ENCODE measurements at places on chromosomes 2 and 18.

DNA sequence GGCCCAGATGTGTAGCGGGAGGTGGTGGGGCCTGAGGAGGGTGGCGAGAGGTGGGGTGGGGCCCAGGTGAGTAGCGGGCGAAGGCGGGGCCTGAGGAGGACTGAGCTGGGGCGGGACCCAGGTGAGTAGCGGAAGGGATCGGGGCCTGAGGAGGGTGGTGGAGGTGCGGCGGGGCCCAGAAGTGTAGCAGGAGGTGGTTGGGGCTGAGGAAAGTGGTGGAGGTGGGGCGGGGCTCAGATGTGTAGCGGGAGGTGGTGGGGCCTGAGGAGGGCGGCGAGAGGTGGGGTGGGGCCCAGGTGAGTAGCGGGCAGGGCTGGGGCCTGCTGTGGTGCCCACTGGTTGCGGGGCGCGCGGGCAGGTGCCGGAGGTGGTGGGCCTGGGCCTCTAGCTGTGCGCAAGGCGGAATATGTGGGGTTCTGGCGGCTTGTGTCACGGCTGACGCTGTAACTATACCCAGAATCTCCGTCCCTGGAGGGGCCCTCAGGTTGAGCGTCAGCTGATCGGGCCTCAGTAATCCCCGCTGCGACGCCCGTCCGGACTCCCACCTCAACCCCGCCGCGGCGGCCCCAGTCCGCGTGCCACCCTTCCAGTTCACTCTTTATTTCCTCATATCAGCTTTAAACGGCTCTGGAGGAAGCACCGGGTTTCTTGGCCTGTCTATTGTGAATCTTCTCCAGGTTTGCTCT, 866 bp upstream of the SF3B6 start:
- DNase-seq = no peak

DNA sequence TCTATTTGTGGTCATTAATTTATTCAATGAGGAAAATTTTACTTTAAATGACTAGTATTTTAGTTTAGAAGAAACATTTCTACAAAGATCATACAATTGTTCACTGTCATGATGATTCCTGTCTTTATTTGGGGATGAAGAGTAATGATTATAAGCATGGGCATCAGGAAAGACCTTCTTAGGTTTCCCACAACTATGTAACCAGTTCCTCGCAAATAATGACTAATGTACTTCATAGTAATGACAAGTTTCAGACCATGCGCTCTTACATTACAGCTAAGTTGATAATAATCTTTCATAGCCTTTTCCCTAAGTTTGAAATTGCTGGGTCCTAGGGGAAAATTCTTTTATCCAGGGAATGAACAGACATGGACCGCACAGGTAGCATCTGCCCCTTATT, 90.5 kb downstream of the MYO5B start:
- DNase-seq = no peak

DNA sequence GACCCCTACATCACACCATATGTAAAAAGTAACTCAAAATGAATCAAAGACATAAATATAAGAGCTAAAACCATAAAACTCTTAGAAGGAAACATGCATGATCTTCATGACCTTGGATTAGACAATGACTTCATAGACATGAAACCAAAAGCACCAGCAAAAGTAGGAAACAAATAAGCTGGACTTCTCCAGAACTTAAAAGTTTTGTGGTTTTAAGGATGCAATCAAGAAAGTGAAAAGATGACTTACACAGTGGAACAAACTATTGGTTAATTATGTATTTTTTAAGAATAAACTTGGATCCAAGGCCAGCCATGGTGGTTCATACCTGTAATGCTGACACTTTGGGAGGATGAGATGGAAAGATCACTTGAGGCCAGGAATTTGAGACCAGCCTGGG, 150.2 kb downstream of the GALNT1 start:
- DNase-seq = no peak

DNA sequence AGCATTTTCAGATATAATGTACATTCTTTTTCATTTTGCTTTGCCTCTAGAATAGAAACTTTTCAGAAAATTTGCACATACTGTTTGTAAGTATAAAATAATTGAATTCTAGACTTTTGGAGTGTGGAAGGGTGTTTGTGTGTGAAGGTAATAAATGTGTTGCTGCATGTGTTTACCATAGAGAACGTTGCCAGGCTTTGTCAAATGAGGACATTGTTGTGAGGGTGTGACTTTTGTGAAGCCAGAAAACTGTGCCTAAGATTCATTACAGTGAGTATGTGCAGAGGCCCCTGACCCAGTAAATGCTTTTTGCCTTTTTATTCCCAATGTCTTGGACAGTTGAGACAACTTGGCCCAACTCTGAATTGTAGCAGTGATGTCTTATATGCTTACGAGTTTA, 30.4 kb upstream of the EPB41L5 start:
- no peak for DNase-seq

GRCh38 chr2:127199223-127199622, 20.9 kb downstream of the CYP27C1 start:
- DNase-seq = no peak

- DNase-seq = no peak
These were observed 507.6 kb downstream of the SUCLG1 start for GRCh38 chr2:83951378-83951947.
